ENCODE measurements at places on chromosomes 1 and 21. TPM values are rescaled to one million over a fixed set of nuclear protein-coding genes. Genes with fewer than 3 reads are reported as not detected.

GRCh38 chr1:97350241-97350640 is 570.6 kb downstream of the DPYD start:
- no peak overlapping the region for H3K4me3 ChIP-seq
- H3K27me3 ChIP-seq = no peaks in the 10 kb centered on the region
- no peak overlapping the region for H3K27ac ChIP-seq

DNA sequence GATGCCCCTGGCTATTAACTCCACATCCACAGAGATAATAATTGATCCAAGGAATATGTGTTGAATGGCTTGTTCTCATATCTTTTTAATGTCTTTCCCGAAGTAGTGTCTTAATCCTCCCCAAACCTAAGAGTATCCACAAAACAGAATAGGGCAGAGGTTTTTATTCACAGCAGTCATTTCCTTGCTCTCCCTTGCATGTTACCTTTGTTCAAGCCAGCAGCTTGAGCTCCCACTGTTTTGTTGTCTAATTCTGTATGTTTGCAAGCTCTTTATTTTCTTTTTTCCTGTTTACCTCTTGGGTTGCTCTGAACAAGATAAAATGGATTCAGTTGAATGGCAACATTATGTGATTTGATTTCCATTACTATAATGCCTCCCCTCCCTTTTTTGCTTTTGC is 308.6 kb upstream of the ZP4 start:
- no peaks in the 10 kb centered on the region for H3K27me3 ChIP-seq
- no peak for DNase-seq
- no peaks in the 10 kb centered on the region for H3K4me1 ChIP-seq
- no peaks in the 10 kb centered on the region for H3K36me3 ChIP-seq
- H3K4me3 ChIP-seq = no peak overlapping the region
- H3K27ac ChIP-seq = no peak overlapping the region

DNA sequence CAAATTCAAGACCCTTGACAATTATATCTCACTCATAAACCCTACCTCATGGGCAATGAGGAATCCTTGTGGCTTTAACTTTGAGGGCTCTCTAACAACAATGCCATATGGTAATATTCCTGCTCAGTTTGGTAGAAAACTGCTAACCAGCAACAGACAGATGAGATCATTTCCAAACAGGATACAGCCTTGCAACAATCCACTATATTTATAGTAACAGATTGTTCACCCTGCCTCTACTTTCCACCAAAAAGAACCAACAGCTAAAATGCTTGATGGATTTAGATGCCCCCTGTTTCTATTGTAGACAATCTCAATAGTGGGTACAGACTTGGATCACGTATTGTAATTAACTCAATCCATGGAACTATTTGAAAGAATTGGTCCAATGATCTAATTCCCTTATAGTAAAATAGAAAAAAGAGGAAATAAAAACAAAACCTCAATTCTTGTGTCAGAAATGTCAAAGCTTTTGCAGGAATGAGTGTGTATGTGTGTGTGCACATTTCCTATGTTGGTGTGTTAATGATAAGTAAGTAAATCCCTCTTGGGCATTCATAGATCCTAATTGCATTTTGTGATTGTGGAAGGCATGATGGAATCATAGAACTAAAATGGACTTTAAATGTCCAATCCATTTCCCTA is 100.0 kb upstream of the EDEM3 start:
- H3K4me1 ChIP-seq = peaks cover 14% of the 10 kb centered on the region
- peak overlapping the region; percentile 45 for H3K27ac ChIP-seq
- no peaks in the 10 kb centered on the region for H3K36me3 ChIP-seq
- DNase-seq = peak; percentile 70
- no peaks in the 10 kb centered on the region for H3K27me3 ChIP-seq

- H3K4me3 ChIP-seq = no peak overlapping the region
- DNase-seq = no peak
- peaks cover 3% of the 10 kb centered on the region for H3K27me3 ChIP-seq
- H3K27ac ChIP-seq = no peak overlapping the region
- H3K4me1 ChIP-seq = peaks cover 8% of the 10 kb centered on the region
- H3K36me3 ChIP-seq = no peaks in the 10 kb centered on the region
Measured at GRCh38 chr1:45753248-45754037, 3.0 kb upstream of the IPP start.

DNA sequence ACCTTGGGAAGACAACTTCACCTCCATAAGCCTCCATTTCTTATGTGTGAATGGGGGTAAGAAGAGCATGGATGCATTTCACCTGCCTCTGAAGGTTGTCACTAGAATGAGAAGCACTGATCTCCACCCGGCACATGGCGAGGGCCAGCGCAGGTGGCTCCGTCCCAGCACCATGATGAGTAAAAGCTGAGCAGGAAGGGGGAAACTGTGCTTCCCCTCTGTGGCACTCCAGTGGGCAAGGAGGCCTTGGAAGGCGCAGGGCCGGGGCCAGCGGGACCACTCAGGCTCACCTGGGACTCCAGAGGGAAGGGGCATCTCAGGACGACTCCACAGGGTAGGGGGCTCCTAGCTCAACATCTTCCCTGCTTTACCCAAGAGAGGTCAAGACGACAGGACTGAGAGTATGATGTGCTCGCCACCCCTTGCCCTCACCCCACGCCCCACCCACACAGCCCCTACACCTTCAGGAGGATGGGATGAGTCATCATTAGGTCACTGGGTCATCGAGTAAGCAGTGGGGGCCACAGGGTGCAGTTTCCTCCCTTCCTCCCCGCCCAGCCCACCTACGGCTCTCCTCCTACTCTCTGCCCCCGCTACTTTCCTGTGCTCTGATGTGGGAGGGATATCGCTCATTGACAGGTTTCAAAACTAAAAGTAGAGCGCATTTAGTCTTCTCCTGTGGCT is 112.1 kb downstream of the HIVEP3 start:
- H3K4me1 ChIP-seq = peaks cover 3% of the 10 kb centered on the region
- H3K4me3 ChIP-seq = no peak overlapping the region
- no peaks in the 10 kb centered on the region for H3K27me3 ChIP-seq
- H3K27ac ChIP-seq = no peak overlapping the region
- no peaks in the 10 kb centered on the region for H3K36me3 ChIP-seq
- no peak for DNase-seq

GRCh38 chr1:32291145-32291707 is 657 bp upstream of the HDAC1 start:
- DNase-seq = peak; percentile 19
- no peaks in the 10 kb centered on the region for H3K36me3 ChIP-seq
- peak overlapping the region; percentile 82 for H3K27ac ChIP-seq
- H3K27me3 ChIP-seq = no peaks in the 10 kb centered on the region
- peaks cover 17% of the 10 kb centered on the region for H3K4me1 ChIP-seq
- peak overlapping the region; percentile 33 for H3K4me3 ChIP-seq

DNA sequence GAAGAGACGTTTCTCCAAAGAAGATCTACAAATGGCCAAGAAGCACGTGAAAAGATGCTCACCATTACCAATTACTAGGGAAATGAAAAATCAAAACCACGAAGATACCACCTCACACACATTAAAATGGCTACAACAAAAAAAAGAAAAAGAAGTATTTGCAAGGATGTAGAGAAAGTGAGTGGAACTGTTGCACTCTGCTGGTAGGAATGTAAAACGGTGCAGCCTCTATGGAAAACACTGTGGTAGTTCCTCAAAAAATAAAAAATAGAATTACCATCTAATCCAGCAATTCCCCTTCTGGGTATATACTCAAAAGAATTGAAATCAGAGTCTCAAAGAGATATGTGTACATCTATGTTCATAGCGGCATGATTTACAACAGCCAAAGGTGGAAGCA is 115.4 kb upstream of the EDN2 start:
- no peaks in the 10 kb centered on the region for H3K27me3 ChIP-seq
- no peaks in the 10 kb centered on the region for H3K4me1 ChIP-seq
- DNase-seq = peak; percentile 27
- no peak overlapping the region for H3K27ac ChIP-seq

DNA sequence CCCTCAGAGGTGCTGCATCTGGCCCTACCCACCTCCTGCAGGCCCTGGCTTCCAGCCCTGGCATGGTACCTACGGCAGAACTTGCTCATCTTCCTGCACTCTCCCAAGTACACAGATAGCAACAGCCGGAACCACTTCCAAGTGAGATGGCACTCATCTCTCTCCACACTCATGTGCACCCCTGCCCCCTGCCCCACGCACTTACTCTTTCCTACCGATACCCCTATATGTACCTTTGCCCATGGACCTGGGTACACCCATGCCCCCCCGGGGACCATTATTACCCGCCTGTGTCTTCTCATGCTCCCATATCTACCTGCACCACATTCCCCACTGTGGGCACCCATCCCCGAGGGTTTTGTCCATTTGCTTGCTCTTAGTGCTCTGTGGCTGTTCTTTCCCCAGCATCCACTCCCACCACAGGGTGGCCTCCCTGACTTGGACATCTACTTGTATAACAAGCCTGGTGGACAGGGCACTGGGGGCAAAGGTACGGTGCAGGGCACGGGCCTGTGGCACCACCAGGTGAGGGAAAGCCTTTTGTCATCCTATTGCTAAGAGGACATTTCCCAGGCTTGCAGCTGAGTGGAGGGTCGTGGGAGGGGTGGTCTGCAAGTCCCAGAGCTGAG is 14.7 kb downstream of the HYI start:
- no peaks in the 10 kb centered on the region for H3K27me3 ChIP-seq
- no peak overlapping the region for H3K4me3 ChIP-seq
- DNase-seq = no peak
- no peaks in the 10 kb centered on the region for H3K4me1 ChIP-seq
- no peak overlapping the region for H3K27ac ChIP-seq

- H3K4me3 ChIP-seq = no peak overlapping the region
- no peak for DNase-seq
- no peak overlapping the region for H3K27ac ChIP-seq
Measured at GRCh38 chr1:32104127-32104526, 3.7 kb upstream of the KPNA6 start.

GRCh38 chr1:91596474-91596873 is 95.8 kb downstream of the CDC7 start:
- H3K4me1 ChIP-seq = no peaks in the 10 kb centered on the region
- H3K27me3 ChIP-seq = no peaks in the 10 kb centered on the region

- H3K4me1 ChIP-seq = peaks cover 35% of the 10 kb centered on the region
- no peak overlapping the region for H3K4me3 ChIP-seq
- H3K27me3 ChIP-seq = no peaks in the 10 kb centered on the region
- H3K27ac ChIP-seq = no peak overlapping the region
Measured at GRCh38 chr1:168926236-168926635, 180.3 kb upstream of the ATP1B1 start.

GRCh38 chr1:204711103-204711946 is 25.8 kb upstream of the LRRN2 start:
- H3K36me3 ChIP-seq = no peaks in the 10 kb centered on the region
- H3K27ac ChIP-seq = no peak overlapping the region
- H3K4me3 ChIP-seq = no peak overlapping the region
- H3K4me1 ChIP-seq = no peaks in the 10 kb centered on the region
- peaks cover 46% of the 10 kb centered on the region for H3K27me3 ChIP-seq
- no peak for DNase-seq

- DNase-seq = no peak
- H3K4me3 ChIP-seq = no peak overlapping the region
- H3K4me1 ChIP-seq = peaks cover 64% of the 10 kb centered on the region
- H3K27ac ChIP-seq = peak overlapping the region; percentile 85
Measured at GRCh38 chr1:89725011-89725370, 92.1 kb downstream of the LRRC8C start.

Gene ZNF362
- total RNA-seq = 36.9 TPM

Gene FALEC
- not detected for total RNA-seq

Gene HPDL
- 5.6 TPM for total RNA-seq

Gene PCBP3
- total RNA-seq = 0.39 TPM

Gene TDRD10
- 6.1 TPM for total RNA-seq

Gene NBPF6
- total RNA-seq = not detected

Gene FAM3B
- not detected for total RNA-seq

Gene TRABD2B
- not detected for total RNA-seq

Gene CNR2
- total RNA-seq = not detected

Gene BCL2L15
- total RNA-seq = 1.3 TPM

Gene PLD5
- total RNA-seq = not detected

Gene RNF186
- total RNA-seq = not detected
